ENCODE measurements at places on chromosomes 12 and 14.

GRCh38 chr14:38731962-38732361 lies 371.1 kb downstream of the SEC23A start:
- DNase-seq = no peak

DNA sequence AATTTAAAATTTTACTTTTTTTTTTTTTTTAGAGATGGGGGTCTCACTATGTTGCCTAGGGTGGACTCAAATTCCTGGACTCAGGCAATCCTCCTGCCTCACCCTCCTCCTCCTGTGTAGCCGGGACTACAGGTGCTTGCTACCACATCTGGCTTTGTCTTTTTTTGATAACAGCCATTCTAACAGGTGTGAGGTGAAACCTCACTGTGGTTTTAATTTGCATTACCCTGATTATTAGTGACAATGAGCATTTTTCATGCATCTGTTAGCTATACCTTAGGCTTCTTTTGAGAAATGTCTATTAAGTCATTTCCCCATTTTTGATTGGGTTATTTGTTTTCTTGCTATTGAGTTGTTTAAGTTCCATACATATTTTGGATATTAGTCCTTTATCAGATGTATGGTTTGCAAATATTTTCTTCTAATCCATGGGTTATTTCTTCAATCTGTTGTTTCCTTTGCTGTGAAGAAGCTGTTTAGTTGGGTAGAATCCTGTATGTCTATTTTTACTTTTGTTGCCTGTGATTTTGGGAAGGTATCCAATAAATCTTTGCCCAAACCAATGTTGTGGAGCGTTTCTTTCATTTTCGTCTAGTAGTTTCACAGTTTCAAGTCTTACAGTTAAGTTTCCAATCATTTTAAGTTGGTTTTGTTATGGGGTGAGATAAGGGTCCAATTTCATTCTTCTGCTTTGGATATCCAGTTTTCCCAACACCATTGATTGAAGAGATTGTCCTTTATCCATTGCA lies 86.1 kb downstream of the MYF5 start:
- no peak for DNase-seq

DNA sequence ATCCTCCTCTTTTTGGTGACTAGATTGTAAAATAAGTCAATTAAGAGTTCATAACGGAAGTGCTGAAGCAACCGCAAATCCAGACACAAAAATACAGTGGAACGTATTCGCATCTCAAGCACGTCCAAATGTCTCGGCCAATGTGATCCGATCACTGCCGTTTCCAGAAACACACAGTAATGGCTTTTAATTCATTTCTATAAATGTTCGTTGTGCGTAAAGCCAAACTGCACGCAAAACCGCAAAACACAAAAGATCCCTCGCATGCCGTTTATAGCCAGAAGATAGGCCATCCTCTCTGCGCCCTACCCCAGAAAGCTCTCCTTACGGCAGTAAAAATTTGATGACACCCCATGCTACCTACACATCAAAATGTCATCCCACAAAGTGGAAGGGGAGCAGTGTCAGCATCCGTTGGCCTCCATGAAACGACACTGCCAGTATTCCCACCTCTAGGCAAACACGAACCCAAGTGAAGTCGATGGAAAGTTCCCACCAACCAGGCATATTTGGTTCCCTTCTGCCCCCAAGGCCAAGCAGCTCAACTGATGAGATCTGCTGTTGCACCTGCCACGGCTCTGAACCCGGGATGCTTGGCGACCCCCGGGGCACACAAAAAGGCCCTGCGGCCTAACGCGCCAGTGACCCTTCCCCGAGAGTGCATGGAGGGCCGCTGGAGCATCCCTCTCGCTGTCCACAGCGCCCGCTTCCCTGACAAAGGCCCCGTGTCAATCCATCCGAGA lies 1.4 kb downstream of the HECTD4 start:
- DNase-seq = no peak

GRCh38 chr14:23608454-23608853 lies 27.7 kb upstream of the DHRS2 start:
- no peak for DNase-seq

GRCh38 chr12:97800561-97800960 lies 338.0 kb downstream of the RMST start:
- no peak for DNase-seq

DNA sequence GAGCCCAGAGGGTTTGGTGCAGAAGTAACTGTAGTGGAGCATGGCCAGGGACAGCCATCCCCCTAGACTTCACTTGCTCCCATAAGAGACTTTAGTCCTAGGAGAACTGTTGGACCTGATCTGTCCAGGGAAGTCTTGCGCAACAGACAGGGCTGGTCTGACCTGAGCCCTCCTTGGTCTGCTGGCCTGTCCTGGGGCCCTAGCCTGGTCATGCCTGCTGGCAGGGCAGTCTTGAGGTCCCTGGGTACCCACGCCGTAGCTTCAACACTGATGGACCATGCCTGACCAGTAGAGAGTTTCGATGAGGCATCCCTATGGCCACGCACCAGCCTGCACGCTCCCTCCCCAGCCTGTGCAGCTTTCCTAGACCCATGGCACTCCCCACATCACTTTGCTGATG lies 305.7 kb downstream of the GPHN start:
- no peak for DNase-seq

GRCh38 chr12:21925296-21925913 lies 15.8 kb downstream of the ABCC9 start:
- no peak for DNase-seq

DNA sequence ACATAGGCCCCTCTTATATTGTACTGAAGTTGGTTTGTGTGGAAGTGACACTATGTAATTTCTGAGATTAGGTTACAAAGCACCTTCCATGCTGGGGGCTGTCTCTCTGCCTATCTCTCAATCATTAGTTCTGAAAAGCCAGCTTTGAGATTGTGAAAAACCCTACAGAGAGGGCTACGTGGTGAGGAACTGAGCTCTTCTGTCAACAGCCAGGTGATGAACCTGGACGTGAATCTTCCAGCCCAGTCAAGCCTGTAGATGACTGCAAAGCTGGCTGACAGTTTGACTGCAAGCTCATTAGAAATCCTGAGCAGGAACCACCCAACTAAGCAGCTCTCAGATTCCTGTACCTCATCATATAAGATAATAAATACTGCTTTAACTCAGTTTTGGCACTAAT lies 36.3 kb upstream of the BBS10 start:
- DNase-seq = no peak

- DNase-seq = no peak
Observed at GRCh38 chr12:12404297-12404696, 47.4 kb downstream of the BORCS5 start.

- DNase-seq = no peak
Observed at GRCh38 chr14:74502236-74503019, 8.9 kb downstream of the ISCA2 start.

DNA sequence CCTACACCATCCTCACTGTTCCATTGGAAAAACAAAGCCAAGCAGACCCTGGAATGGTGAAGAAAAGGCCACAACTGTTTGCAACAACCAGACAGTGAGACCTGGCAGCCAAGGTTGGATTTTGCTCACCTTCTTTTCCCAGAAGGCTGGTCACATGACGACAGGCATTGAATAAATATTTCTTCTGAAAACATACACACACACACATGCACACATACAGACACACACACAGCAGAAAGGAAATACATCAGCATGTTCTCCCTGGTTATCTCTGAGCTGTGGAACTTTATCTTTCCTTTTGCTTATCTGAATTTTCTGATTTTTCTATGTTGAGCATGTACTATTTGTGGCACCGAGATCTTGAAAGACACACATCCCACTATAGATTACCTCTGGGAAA lies 38.0 kb upstream of the CCDC60 start:
- DNase-seq = no peak

GRCh38 chr14:89432226-89432625 lies 15.2 kb upstream of the FOXN3 start:
- no peak for DNase-seq

GRCh38 chr12:54689984-54690383 lies 41.8 kb upstream of the DCD start:
- DNase-seq = no peak

DNA sequence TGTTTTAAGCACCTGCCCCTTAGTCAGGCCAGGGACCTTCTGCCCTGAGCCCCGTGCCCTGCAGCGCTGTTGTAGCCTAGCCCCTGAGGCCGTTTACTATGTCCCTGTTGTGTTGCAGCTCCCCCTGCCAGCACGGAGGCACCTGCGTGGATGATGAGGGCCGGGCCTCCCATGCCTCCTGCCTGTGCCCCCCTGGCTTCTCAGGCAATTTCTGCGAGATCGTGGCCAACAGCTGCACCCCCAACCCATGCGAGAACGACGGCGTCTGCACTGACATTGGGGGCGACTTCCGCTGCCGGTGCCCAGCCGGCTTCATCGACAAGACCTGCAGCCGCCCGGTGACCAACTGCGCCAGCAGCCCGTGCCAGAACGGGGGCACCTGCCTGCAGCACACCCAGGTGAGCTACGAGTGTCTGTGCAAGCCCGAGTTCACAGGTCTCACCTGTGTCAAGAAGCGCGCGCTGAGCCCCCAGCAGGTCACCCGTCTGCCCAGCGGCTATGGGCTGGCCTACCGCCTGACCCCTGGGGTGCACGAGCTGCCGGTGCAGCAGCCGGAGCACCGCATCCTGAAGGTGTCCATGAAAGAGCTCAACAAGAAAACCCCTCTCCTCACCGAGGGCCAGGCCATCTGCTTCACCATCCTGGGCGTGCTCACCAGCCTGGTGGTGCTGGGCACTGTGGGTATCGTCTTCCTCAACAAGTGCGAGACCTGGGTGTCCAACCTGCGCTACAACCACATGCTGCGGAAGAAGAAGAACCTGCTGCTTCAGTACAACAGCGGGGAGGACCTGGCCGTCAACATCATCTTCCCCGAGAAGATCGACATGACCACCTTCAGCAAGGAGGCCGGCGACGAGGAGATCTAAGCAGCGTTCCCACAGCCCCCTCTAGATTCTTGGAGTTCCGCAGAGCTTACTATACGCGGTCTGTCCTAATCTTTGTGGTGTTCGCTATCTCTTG lies 7.6 kb downstream of the DLK1 start:
- DNase-seq = no peak

DNA sequence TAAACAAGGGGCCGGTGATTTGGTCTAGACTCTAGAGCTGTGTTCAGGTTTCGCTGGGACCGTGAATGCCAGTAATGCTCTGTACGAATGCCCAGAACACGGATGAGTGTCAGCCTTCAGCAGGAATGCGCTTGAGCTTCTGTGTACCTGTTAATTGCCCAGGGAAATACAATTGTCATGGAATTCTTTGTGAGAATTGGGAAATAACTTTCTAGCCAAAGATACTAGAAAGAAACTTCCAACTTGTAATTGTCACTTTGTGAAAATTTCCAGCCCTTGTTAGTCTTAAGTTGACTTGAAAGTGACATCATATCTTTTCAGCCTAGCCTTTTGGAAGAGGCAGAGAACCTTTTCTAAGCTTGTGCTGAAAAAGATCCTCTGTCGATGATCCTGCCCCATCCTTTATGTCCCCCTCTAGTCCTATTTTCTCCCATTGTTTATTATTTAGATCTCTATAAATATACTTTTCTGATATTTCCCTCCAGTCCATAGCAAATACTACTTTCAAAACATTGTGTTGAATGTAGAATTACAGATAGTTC lies 2.7 kb downstream of the CHST11 start:
- no peak for DNase-seq

- DNase-seq = no peak
Observed at GRCh38 chr14:63892265-63892664, 39.5 kb downstream of the SYNE2 start.

- DNase-seq = no peak
Observed at GRCh38 chr14:77086017-77086727, 11.9 kb upstream of the CIPC start.

- DNase-seq = no peak
Observed at GRCh38 chr14:77979666-77980351, 179.9 kb downstream of the ADCK1 start.

- no peak for DNase-seq
Observed at GRCh38 chr12:89783359-89784060, 74.9 kb upstream of the ATP2B1 start.

GRCh38 chr12:116319898-116320621 lies 42.6 kb upstream of the MED13L start:
- DNase-seq = peak; percentile 65

DNA sequence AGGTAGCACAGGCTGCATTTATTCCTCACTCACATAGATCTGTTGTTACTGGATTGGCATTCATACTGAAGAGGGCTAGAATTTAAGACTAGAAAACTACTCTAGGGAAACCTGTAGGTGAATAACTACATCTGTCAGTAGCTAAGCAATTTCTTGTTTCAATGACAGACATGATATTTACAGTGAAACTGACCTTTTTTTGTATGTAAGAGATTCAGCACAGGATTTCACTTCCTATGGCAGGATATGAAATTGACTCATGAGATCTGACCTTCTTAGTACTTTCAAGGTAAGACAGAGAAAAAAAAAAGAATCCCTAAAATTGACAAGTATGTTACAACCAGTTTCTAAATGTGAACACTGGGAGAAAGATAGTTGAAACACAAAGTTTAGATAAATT lies 189.8 kb upstream of the SLC16A7 start:
- DNase-seq = no peak

DNA sequence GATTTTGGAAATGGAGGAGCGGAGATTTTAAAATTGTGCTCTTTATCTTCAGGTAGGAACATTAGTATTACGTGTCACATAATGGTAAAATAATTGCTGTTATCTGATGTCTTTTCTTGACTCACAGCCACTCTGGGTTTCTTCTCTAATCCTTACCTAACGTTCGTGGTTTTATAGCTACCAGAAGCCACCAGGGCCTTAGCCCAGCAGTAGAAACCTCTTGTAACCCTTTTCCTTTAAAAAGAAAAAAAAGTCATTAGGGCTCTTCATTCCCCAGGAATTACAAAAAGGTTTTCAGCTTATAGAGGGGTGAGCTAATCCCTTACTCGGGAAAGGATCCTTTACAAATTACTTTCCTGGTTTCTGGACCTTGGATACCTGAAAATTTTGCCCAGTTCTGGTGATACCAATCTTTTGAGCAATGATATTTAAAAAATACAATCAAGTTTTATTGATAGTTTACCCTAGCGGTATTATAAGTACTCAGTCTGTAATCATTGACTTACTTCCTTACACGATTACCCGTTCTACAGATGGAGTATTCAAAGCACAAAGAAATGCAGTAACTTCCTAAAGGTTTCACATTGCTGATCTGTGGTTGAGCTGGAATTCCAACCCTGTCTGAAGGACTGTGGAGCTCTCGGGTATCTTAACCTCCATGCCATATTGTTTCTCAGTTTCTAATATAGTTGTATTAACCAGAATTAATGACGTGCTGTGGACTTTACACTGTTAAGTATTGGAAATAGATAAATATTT lies 1.6 kb downstream of the GABARAPL1 start:
- DNase-seq = no peak

DNA sequence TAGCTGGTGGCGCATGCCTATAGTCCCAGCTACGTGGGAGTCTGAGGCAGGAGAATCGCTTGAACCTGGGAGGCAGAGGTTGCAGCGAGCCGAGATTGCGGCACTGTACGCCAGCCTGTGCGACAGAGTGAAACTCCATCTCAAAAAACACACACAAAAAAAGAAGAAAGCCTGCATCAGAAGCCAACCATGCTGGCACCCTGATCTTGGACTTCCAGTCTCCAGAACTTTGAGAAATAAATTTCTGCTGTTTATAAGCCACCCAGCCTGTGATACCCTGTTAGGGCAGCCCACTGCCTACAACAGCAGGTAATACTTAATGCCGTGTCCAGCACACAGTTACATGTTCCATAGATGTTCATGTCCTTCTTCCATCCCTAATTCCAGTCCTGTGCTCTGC lies 62.7 kb downstream of the NDUFA12 start:
- DNase-seq = no peak

GRCh38 chr12:94037444-94037843 lies 110.9 kb upstream of the PLXNC1 start:
- no peak for DNase-seq

- DNase-seq = no peak
Observed at GRCh38 chr12:1876086-1876485, 42.4 kb downstream of the CACNA2D4 start.

GRCh38 chr12:41485203-41485602 lies 297.1 kb downstream of the PDZRN4 start:
- no peak for DNase-seq

All from psoas muscle (tissue), 8 donors.